ENCODE measurements at places on chromosomes 4 and X. TPM values are rescaled to one million over a fixed set of nuclear protein-coding genes. Genes with fewer than 3 reads are reported as not detected.
A peak's percentile ranks its signal among the peaks of the same experiment; 100 is the strongest.

GRCh38 chr4:165782623-165783022, 90.4 kb upstream of the TLL1 start:
- no peak for DNase-seq

DNA sequence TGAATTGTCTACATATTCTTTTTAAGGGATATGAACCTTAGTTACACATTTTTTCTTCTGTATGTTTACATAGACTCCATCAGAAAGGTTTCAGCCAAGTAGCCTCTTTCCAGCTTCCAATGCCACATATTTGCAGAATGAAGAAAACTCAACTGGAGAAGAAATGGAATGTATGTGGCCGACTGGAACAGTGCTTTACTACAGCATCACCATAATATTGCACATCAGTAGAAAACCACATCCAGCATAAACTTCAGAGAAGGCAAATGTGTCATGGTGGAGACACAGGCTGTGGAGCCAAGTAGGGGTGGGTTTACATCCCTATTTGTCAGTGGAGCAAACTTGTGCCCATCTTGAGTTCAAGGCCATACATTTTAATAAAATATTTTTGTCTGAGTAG, 204.8 kb upstream of the LDB2 start:
- DNase-seq, result no peak

DNA sequence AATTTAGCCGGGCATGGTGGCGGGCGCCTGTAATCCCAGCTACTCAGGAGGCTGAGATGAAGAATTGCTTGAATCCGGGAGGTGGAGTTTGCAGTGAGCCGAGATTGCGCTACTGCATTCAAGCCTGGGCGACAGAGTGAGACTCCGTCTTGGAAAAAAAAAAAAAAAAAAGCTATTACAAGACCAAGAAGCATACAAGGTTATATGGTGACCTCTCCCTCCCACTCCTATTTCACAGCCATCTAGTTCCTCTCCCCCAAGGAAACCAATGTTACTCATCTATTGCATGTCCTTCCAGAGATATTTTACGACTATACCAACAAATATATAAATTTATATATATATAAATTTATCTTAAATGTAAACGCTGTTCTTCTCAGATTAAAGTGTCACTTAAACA, 3.2 kb downstream of the SLC9A7 start:
- peak; percentile 20 for DNase-seq

DNA sequence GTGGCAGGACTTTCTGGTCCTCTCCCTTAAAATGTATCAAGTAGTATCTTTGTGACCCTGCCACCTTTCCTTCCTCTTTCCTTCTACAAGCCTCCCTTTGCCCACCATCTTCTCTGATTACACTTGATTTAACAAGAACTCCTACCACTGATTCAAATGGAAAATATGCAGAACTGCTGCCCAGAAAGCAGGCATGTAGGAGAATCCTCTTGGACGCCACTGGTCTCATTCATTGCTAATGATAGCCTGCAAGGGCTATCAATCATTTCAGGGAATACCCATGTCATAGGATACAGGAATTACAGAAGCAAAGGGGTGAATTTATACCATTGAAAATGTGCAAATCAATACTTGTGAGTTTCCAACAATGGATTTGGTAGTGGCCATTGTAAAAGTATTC, 294.6 kb upstream of the NRK start:
- no peak for DNase-seq

DNA sequence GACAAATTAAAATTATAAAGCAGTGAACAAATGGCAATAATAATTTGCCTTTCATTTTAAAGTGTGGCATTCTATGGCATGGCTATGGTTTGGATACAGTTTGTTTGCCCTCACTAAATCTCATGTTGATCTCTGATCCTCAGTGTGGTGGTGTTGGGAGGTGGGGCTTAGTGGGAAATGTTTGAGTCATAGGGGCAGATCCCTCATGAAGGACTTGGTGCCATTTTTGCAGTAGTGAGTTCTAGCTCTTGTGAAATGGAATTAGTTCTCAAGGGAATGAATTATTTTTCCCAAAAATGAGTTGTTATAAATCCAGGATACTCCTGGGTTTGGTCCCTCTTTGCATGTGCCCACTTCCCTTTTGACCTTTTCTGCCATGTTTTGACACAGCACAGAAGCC, 181.4 kb downstream of the AMELX start:
- DNase-seq, result no peak

DNA sequence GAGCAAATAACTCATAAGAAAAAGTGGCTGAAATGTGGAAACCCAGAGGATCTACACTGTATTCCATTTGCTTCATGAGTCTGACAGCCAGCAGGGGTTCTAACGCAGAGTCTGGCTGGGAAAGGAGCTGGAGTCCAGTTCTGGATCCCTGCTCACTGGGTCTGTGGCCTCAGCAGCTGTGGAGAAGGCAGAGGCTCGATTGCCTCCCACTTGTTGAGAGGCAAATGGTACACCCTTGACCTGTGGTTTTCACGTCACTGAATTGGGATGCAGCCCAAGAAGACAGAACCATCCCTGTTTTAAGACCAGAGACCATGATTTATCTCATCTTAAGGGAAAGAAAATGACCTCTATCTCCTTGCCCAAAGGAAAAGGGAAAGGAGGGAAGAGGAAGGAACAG, 147.0 kb upstream of the NOCT start:
- peak; percentile 32 for DNase-seq

- DNase-seq, result peak; percentile 63
These were observed 233.9 kb upstream of the CXXC4 start for GRCh38 chr4:104728380-104729122.

- DNase-seq, result no peak
These were observed 47.6 kb downstream of the METTL14 start for GRCh38 chr4:118732591-118733330.

DNA sequence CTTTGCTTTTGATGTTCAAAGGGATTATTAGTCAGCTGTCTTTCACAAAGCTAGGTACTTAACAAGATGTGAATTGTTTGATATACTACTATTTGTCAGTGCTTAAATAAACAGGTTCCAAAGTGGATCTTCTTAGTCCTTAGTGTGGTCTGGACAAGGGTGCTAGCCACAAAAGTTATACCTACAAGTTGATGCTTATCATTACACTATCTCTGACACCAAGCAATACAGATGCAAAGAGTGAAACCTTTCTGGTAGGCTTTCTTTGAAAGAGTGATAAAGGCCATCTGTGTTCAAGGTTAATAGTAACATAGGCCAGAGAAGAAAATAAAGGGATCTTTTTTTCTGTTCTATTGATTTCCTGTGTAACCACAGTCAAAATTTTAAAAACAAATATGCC, 12.2 kb upstream of the RBPJ start:
- no peak for DNase-seq

DNA sequence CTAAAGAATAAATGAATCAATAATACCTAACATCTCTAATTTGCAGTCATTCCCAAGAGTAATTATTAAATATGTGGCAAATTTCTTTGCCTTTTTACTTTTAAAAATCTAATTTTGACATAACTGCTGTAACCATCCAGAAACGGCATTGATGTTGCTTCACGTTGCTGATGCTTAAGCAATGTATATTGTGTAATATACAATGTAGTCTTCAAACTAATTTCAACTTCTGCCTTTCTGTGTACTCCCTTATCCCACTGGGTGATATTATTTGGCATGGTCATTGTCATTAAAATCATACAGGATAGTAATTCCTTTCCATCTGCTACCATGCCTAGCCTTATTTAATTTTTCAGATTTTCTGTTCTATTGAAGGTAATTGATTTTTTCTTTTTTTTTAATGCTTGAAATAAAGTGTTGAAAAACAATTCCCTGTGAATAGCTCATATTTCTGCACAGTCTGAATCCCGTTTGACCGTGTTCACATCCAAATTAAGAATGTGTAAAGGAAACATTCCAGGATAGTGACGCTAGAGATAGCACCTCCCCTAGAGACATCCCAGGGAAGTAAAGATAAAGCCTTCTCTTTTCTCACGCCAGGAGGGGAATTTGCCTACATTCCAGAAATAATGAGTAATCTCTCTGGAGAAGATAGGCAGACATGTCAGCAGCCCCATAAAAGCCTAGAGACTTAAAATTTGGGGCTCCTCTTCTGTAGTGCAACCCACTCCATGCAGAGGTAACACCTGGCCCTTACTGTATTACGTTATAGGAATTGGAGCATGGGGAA, 8.6 kb downstream of the FAM200B start:
- no peak for DNase-seq

DNA sequence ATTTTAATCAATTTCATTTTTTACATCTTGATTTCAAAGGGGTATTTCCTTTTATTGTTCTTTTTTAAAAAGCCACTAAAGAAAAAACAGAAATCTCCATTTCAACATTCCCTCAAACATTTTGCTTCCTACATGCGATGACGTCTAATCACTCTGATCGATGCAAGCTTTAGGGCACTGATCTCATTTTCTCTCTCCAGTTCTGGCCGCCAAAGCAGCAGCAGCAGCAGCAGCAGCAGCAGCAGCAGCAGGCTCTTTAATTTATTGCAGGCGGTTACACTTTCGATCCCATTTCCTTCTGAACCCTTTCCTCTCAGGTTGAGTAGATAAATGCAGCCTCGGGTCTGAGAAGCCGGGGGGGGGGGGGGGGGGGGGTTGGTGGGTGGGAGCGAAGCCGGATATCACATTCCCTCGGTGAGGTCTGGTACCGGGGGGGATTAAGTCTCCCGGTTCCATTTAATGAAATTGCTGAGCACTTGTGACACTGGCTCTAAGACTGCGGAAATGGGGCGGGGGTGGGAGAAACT, 3.4 kb upstream of the PCDH7 start:
- DNase-seq, result peak; percentile 64

XKRX gene
- total RNA-seq, result 3.4 TPM

LDB2 gene
- 7.4 TPM for total RNA-seq

TAF9B gene
- 9.6 TPM for total RNA-seq
